Neural progenitor cell (in vitro differentiated cells): ENCODE measurements at places on chromosomes 2 and 18. TPM values are rescaled to one million over a fixed set of nuclear protein-coding genes. Genes with fewer than 3 reads are reported as not detected.

Gene KCNG2
- total RNA-seq: 0.99 TPM in 1 of 2 replicates, not detected in the other

Gene CCDC141
- 0.46 and 1.8 TPM in 2 replicates for total RNA-seq

Gene CTLA4
- total RNA-seq: not detected in 2 replicates

DNA sequence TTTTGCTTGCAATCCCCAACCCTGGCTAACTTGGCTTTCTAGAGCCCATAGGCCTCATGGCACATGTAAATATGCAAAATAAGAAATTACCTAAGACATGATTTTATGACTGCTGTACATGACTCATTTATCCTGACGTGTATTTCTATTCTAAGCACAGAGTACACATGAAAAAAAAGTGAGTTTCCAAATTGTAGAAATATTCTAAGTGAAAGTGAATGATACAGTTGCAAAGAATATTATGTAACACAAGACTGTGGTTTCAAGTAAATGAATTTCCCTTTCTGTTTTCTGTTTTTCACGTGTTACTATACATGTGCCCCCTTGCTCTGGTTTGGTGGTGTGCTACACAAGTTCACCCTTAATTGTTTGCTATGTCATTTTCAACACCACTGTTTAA, 162.4 kb downstream of the LRP1B start:
- no peak for DNase-seq

DNA sequence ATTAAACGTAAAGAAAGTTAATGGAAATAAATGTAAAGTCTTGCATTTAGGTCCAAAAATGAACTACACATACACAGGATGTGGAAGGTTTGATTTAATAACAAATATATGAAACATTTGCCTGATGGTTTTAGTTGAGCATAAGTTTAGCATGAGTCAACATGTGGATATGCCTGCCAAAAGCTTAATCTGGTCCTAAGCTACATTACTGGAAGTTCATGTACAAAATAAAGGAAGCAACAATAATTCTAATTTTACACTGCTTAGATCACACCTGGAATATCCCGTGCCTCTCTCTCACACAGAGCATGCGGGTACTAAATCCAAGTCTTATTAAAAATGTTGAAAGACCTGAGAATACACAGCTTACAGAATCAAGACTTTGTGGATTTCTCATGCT, 276.5 kb upstream of the NRP2 start:
- no peak for DNase-seq

GRCh38 chr2:28310107-28310506, 82.6 kb upstream of the FOSL2 start:
- no peak for DNase-seq

DNA sequence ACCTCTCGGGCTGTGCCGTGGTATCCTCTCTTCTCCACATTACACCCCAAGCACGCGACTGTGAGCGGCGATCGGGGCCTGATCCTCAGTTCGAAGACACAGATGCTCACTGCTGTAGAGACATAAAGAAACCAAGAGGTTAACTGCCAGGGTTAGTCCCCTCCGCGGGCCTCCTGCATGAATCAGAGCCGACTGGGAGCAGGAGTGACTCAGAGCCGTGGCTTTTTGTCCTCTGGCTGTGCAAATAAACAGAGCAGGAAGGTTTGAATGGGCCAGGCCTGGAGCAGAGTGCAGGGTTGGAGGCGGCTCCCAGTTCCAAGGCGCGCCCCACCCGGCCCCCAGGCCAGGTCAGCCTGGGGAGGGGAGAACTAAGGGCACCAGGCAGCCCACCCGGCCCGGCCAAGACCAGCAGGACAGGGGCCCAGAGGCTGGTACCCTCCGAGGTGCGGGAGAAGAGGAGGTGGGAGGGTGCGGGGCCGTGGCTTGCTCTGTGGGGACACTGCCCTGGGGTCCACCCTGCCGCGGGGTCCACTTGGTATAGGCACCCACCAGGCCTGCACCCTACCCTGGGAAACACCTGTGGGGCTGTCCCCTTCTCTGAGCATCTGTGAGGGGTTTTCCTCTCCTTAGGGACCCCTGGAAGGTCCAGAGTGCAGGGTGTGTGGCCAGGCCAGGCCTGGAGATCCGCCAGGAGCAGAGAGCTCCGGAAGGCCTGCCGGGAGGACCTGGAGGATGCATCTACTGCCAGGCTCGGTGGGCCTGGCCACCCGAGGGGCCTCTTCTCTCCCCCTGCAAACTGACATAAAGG, 16.5 kb downstream of the TWIST2 start:
- peak; percentile 80 for DNase-seq

DNA sequence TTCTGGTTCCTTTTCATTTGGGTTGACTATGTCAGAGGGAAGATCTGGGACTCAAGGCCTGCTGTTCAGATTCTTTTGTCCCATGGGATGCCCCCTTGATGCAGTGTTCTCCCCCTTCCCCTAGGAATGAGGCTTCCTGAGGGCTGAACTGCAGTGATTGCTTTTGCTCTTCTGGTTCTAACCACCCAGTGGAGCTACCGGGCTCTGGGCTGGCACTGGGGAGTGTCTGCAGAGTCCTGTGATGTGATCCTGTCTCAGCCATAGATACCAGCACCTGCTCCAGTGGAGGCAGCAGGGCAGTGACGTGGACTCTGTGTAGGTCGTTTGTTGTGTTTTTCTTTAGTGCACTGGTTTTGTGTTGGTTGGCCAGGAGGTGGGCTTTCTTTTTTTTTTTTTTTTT, 32.1 kb upstream of the RHOB start:
- DNase-seq: peak; percentile 22

GRCh38 chr18:58345875-58346274, 283.0 kb downstream of the ALPK2 start:
- peak; percentile 55 for DNase-seq

- no peak for DNase-seq
These were observed 4.5 kb upstream of the STON1 start for GRCh38 chr2:48525269-48525943.

Gene GBX2
- total RNA-seq: 0.46 TPM in 1 of 2 replicates, not detected in the other

DNA sequence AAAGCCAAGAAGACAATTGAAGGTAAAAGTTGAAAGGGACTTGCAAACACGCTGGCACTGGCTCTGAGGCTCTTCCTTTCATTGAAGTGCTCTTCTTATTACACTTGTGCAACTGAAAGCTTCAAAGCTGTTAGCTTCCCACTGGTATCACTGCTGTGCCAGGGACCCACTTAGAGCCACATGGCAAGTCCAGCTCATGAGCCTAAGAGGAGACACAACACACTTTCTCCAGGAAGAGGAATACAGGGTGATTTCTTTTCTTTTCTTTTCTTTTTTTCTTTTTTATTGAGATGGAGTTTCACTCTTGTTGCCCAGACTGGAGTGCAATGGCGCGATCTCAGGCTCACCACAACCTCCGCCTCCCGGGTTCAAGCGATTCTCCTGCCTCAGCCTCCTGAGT, 218.2 kb downstream of the ATAD2B start:
- DNase-seq: no peak

- no peak for DNase-seq
These were observed 29.5 kb upstream of the ITGB6 start for GRCh38 chr2:160229591-160229990.

DNA sequence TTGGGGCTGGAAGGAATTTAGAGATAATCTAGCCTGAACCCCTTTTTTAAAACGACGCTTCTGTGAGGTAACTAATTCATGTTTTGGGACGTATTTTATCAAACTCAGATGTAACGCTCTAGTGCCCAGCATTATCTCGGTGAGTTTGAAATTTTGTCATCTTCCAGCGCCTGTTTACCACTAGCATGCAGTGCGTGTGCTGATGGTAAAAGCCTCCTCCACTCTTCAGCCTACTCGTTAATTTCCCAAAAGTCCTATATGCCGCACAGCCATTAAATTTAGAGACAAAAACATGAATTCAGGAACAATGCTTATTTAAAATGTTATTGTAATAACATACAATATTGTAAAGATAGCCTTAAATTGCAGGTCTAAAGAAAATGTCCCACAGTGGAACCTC, 2.8 kb downstream of the ZCCHC2 start:
- DNase-seq: no peak

DNA sequence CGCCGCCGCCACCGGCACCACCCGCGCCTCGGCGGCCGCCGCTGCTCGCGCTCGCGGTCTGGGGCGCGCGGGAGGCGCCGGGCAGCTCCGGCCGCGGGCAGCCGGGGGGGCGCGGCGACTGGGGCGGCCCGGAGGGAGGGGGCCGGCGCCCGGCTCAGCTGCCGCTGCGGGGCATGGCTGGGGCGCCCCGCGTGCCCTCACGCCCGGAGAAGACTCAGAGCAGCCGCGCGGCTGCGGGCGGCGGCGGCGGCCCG, 295 bp downstream of the GAREM1 start:
- DNase-seq: peak; percentile 69

Gene CD207
- not detected in 2 replicates for total RNA-seq

Gene POTEI
- 1.8 and 2.4 TPM in 2 replicates for total RNA-seq

Gene IL1RN
- total RNA-seq: not detected in 2 replicates

Gene ROCK1
- 37.7 and 66.2 TPM in 2 replicates for total RNA-seq

Gene REEP1
- total RNA-seq: 0.88 and 0.93 TPM in 2 replicates

DNA sequence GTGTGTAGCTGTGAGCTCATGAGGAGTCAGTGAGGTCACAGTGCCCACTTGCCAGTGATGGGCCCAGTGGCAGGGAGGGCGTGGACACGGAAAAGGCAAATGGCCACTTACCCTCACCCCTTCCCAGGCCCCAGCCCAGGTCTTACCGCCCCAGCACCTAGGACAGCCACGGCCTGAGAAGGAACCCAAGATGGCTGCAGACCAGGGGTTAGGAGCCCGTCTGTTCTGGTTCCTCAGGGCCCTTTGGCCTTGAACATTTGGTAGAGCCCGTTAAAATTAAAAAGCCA, 74.1 kb downstream of the EMX1 start:
- DNase-seq: no peak

DNA sequence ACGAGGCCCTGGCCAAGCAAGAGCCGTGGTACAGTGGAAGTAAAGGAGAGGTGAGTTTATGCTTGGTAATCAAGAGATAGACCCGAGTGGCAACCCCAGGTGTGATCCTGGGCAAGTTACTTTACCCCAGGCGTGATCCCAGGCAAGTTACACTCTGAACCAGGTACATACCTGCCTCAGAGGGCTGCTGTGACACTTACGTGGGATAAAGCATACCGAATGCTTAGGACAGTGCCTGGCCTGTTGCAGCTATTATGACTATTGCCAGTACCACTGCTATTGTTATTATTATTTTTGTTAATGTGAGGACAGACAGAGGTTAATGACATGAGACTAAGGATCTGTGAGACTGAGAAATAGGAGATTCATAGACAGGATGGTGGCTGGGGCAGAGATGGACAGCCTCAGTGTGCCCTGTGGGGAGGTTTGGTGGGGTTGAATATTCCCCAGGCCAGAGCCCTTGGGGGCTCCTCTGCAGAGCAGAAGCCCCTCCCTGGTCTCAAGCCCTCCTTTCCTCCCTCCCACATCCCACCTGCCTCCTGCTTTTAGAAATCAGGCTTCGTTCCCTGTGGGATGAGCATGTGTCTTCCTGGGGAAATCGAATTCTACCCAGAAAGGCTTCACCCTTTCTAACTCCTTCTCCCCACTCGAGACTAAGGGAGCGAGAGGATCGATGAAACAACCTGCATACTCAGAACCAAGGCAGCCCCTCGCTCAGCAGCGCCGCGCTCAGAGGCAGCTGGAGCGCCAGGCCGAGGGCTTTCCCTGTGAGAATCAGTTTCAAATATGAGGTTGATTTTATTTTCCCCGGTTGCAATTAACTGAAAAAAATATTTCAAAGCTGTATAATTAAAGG, 62.0 kb upstream of the SIX3 start:
- no peak for DNase-seq

GRCh38 chr2:241763551-241764274, 12.9 kb upstream of the GAL3ST2 start:
- no peak for DNase-seq

DNA sequence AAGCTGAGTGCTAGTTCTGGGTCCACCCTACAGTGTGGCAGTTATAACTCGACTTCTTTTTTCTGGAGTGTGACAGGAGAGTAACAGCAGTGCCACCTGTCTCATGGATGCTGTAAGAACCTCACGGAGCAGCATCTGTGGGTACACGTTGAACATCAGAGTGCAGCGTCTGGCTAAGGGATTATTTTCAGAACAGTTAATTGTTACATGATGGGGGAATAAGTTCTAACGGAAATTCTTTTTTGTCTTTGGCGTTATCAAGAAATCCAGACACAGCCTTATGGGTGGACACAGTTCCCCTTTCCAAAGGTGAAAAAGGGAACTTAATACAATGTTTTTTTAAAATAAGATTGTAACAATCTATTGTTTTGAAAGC, 28.3 kb upstream of the TOGARAM2 start:
- DNase-seq: peak; percentile 28

- no peak for DNase-seq
These were observed 8.5 kb downstream of the HS6ST1 start for GRCh38 chr2:128310094-128310716.

DNA sequence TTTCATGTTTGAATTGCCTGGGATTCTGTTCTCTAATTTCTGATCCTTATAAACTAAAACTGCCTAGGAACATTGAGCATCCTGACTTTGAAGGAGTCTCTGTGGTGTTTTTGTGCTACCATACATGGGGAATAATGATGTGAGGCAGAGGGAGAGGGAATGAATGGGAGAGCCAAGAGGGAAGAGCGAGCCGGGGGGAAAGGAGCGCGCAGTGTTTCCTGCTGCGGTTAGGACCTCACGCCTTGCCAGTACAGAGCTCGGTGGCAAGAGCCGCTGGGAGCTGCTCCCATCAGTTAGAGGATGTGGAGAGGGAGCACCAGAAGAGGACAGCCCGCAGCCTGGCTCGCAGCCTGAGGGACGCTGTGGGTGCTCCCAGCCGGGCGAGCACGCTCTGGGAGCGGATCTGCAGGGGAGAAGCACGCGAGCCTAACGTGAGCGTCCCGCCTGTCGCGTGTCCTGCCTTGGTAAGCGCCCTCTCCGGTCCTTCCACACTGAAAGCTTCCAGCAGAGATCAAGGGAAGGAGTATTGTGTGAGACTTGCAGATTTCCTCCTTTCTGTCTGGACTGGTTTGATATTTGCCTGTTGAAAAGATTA, 114.7 kb downstream of the FAM210A start:
- no peak for DNase-seq
